Suppressor macrophage treated with lipopolysaccharide for 4 hours (primary cell): ENCODE measurements at places on chromosomes 2 and 18.

DNA sequence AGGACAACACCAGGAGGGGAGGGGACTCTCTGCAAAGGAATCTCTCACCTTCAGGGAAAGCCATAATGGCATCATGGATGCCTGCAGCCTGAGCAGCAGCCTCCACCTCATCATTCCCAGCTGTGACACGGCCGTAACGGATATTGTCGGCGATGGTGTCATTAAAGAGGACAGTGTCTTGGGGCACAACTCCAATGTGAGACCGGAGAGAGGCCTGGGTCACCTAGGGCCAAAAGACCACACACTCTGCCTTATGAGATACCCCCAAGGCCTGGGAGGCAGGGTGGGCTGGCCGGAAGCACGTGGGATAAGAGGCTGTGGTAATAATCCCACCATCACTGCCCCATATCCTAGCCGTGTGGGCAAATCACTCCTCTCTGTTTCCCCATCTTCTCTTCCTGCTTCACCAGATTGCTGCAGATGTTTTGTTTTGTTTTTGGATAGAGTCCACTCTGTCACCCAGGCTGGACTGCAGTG, 4.3 kb downstream of the ZFAND2B start:
- DNase-seq: no peak

GRCh38 chr2:73822276-73822675, 6.5 kb upstream of the STAMBP start:
- no peak for DNase-seq

DNA sequence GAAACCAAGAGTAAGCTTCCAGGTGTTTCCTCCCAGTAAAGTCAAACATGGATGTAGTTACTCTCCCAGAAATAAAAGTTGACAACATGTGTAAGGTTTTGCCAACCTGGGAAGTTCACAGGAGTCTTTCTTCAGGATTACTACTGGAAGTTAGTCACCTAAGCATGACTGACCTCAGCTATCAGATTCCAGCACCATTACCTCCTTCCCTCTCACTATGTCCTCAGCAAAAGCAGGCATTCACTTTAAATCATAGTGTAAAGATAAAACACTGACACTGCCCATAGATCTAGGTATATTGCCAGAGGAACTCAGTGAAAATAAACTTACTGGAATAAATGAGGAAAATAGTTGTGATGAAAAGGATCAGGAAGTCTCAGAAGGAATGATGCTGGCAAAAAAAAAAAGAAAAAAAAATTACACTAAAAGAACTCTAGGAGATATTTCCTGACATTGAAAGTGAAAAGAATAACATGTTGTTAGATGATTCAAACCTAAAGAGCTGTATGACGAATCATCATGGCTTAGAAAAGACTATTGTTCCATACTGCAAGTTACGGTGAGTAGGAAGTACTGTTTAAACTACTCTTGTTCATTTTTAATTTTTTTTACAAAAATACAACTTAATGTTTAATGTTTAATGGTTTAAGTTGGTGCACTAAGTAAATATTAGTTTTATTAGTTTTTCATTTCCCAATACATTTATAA, 484.5 kb upstream of the ZNF804A start:
- DNase-seq: no peak

DNA sequence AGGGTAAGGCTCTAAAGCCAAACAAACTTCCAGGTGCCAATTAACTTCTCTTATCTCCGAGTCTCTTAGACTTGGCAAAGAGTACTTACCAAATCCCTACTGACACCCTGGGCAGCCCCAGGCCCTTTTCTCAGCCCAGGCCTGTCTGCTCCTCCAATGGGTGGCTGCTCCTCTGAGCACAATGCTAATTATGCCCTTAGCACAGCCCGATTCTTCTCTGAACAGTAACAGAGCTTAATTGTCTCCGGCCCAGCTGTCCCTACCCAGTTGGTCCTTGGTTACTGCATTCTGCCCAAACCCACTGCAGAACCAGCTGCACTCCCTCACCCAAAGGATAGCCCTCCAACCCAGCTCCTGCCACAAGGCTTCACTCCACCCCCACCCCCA, 110.3 kb downstream of the SMAD7 start:
- no peak for DNase-seq

DNA sequence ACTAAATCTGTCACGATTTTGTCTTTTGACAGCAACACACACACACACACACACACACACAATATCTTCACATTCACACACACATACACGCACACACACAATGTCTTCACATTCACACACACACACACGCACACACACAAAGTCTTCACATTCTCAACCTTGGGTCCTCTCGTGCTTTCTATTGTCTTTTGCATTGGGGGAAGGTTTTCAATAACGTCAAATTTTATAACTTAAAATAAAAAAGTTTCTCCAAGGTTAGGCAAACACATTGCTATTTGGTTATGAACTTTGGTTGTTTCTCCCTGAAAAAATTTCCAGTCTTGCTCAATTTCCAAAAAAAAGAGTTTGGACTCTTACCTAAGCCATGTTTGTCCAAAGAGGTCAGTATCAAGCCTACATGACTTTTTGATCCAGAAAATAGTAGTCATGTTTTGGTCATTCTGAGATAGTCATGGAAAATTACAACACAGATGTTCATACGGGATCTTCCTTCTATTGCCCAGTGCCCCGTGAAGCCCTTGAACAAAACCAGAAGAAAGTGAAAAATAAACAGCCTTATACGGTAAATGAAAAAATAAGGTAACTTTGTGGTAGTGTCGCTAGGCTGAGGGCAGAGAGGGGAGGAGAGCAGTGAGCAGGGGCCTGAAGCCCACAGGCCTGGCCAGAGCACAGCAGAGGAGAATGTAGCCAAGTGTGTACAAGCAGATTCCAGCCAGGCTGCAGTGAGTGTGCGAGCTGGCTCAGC, 542.8 kb upstream of the ID2 start:
- peak; percentile 78 for DNase-seq

- no peak for DNase-seq
Measured at GRCh38 chr2:237507512-237507911, 20.5 kb downstream of the MLPH start.

GRCh38 chr2:72041638-72042111, 106.0 kb downstream of the CYP26B1 start:
- DNase-seq: no peak

DNA sequence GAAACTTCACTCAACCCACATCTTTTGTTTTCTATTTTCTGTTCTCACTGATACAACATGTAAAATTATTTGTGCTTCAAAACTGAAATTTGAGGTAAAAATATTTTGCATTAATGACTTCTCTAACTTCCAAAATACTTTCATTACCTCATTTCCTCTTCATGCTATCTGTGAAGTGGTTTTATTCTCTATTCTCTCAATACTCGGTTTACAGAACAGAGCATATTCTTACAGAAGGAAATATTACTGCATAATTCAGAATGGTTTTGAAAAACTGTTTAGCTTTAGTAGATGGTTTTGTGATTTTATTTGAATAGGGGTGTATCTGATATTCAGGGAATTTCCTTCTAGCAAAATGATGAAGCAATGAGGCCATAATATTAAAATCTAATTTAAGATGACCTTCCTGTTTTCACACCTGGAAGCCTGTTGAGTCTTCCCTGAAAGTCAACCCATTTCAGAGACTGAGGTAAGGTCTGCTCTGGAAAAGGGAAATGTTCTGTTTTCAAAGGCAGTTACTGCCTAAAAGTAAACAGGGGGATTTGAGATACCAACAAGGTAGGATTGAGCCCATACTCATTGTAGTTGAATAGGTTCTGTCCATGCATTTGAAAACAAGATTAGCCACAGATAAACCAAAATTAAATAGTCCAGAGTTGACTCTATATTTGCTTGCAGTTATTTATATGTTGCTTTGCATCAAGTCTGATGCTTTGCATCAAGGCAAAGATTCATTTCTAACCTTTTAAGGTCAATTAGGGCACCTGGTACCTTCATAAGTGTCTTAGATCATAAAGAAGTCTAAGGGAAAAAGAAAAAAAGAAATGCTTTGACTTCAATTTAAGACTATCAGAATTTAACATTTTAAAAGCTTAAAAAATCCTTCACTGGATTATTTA, 50.8 kb upstream of the PEX13 start:
- no peak for DNase-seq

GRCh38 chr2:164710837-164711765, 89.8 kb upstream of the GRB14 start:
- no peak for DNase-seq

GRCh38 chr2:161160226-161161073, at the start of gene TANK:
TANK (plus strand) TSS chr2:161160428; CDS start chr2:161179663, 19,235 bp downstream.
- DNase-seq: peak; percentile 97

GRCh38 chr2:21643180-21643579, 519.4 kb downstream of the TDRD15 start:
- no peak for DNase-seq

DNA sequence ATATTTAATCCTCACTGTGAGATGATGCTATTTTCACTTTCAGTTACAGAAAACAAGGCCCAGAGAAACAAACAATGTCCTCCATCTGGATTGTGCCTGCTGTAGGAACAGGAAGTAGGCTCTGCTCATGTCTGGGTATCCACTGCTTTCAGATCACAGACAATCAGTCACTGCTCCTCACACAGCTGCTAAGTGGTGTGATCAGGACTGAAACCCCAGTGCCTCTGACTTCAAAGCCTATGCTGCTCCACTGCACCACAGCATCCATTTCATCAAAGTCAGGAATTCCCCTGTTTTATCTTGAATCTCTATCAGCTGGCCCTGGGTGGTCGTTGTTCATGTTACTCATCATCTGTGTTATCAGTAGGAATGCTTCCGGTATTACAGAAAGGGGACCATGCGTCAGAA, 303.8 kb upstream of the TRIB2 start:
- peak; percentile 50 for DNase-seq

GRCh38 chr2:64203858-64204632, 59.8 kb upstream of the PELI1 start:
- DNase-seq: peak; percentile 98
